ENCODE measurements at places on chromosomes 3 and 15.

GRCh38 chr3:6105187-6105586 is 755.7 kb upstream of the GRM7 start:
- no peak for DNase-seq

GRCh38 chr3:22383285-22383684 is 632.3 kb upstream of the ZNF385D start:
- no peak for DNase-seq

- DNase-seq = no peak
These were observed 1.5 kb downstream of the TCAIM start for GRCh38 chr3:44340058-44340395.

- no peak for DNase-seq
These were observed 28.7 kb downstream of the ADAMTSL3 start for GRCh38 chr15:83682476-83683088.

- DNase-seq = no peak
These were observed 218.2 kb downstream of the ADAMTS17 start for GRCh38 chr15:100123611-100124010.

GRCh38 chr3:151552589-151552988 is 91.7 kb upstream of the IGSF10 start:
- DNase-seq = no peak

DNA sequence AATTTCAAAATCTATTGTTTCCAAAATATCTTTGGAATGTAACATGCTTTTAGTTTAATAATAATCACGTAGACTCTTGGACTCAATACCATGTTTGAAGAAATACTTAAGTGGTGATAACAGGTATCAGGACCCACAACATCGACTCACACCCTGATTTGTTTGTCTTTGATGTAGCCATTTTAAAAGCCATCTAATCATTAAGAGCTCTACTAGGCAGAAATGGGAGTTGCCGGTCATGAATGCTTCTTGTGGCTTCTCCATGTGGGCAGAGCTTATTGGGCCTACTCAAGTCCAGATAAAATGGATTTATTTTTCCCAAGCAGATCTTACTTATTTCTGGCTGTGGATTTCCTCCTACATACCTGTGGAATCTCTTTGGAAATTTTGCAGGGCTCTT is 261.6 kb upstream of the NR2F2 start:
- DNase-seq = no peak

GRCh38 chr3:30691249-30691880 is 85.0 kb downstream of the TGFBR2 start:
- DNase-seq = no peak

DNA sequence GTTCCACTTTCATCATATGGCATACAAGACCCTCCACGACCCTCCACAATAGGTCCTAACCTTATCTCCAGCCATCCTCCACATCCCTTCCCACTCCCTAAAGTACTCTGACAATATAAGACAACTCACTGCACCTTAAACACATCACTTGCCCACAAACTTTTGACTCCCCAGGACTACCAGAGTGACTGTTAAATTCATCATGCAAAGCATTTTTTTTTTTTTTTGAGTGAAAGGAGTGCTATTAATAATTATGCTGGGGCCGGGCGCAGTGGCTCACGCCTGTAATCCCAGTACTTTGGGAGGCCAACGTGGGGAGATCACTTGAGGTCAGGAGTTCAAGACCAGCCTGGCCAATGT is 55.8 kb downstream of the OSBPL10 start:
- no peak for DNase-seq

GRCh38 chr3:16841904-16842271 is 42.9 kb upstream of the PLCL2 start:
- DNase-seq = no peak

DNA sequence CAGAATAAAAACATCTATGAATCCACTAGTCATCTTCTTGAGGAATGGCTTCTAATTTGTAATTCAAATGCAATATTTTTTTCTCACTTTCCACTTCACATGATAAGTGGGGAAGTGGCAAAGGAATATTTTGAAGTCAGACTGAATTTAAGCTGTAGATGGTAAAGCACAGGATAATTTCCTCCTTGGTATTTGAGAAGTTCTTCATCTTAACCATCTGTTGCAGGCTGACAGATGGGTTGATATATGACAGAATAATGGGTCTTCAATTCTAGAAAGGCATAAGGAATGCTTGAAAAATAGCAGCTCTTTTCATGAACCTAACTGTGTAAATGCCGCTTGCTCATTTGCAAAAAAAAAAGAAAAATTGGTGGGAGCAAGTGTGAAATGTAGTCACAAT is 66.5 kb upstream of the SNTN start:
- no peak for DNase-seq

- no peak for DNase-seq
These were observed 63.8 kb upstream of the TFRC start for GRCh38 chr3:196145468-196146262.

DNA sequence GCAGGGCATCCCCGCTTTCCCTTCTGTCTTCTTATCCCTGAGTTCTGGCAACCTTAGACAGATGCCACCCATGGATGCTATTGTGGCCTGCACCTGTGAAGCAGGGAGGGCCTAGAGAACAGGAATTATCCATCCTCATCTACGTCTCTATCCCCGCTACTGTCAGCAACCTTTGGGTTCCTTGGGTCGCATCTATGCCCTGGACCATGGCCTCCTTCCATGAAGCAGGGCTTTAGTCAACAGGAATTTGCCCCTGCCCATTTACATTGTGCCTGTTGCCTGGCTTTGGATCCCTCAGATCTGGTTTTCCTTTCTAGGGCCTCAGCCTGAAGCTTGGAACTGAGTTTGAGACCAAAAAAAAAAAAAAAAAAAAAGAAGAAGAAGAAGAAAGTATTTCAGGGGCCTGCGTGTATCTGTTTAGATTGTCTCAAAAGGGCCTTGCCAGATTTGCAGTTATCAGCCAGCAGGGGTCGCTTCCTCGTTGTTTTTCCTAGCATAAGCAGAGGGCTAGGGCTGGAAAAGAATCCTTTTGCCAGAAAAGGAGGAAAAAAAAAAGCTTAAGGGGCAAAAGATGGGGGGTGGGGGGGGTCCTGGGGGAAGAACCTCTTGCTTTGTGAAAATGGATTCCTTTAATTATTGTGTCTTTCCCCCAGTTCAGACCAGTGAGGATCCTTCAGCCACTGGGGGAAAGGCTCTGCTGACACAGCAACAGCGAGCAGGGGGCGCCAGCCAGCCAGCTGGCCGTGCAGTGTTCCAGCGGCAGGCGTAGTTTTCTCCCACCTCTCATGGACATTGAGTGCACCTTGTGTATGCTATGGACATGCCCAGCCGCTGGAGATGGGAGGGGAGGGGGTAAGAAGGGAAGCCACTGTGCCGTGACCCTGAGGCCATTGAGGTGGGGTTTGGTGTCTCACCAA is 65.7 kb upstream of the ALDH1L1 start:
- DNase-seq = no peak

DNA sequence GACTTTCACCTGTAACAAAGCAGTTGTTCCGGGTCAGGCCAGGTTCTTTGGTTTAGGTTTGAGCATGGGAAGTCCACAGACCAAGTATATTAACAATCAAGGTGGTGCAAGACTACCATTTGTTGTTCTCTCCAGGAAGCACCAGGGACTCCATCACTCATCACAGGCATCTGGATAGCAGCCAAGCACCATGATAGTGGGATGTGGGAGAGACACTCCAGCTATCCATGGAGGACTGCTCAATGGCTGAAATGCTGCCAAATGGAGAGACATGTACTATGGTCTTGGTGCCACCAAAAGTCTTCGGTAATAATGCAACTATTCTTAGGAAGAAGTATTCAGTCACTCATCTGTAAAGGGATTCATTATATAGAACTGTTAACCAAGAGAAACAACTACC is 143.0 kb downstream of the TNIK start:
- DNase-seq = no peak

- no peak for DNase-seq
These were observed 24.7 kb upstream of the TIPARP start for GRCh38 chr3:156649681-156650080.

- DNase-seq = no peak
These were observed 65.4 kb downstream of the SERP1 start for GRCh38 chr3:150480877-150481276.

GRCh38 chr3:150116196-150116595 is 145.5 kb upstream of the PFN2 start:
- DNase-seq = no peak

DNA sequence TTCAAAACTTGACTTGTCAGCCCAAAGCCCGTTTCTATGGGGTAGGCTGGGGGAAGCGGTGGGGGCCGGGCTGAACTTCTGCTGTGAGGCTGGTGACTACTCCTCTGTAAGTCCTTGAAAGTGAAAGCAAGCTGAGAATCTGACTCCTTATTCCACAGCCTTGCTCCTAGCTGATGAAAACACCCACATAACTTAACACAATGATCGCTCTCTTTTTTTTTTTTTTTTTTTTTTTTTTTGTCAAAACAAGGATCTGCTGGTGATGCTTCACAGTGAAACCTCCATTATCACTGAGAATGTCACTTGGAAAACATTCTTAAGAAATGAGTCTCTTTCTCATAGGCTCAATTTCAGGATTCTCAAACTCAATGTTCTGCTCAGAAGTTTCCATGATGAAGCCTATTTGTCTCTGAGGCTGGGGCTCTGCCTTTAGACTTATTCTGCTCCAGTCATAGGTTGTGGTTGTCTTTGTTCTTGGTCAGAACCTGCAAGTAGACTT is 31.4 kb upstream of the TKT start:
- no peak for DNase-seq

- DNase-seq = no peak
These were observed 167.6 kb downstream of the ECT2 start for GRCh38 chr3:172918165-172918564.

DNA sequence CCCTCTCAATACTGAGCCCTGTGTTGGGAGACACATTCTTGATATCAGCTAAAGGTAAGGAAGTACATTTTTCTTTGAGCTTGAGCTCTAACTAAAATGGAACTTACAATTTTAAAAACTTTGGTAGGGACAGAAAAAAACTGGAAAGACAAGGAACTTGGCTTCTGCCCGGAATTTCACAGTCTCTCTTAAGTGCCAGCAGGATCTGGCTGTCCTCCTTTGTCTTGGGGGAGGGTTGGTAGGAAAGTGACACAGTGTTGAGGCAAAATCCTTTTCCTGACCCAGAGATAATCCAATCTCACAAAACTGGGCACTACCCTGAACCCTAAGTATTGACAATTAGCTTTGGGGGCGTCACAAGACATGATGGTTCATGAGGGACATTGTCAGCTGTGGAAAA is 45.3 kb downstream of the ZPLD1 start:
- DNase-seq = no peak

- DNase-seq = no peak
These were observed at the start of gene KBTBD12 for GRCh38 chr3:127915115-127915936. TSS of gene KBTBD12 (plus strand) at chr3:127915232. CDS start at chr3:127923062, 7,830 bp downstream.

DNA sequence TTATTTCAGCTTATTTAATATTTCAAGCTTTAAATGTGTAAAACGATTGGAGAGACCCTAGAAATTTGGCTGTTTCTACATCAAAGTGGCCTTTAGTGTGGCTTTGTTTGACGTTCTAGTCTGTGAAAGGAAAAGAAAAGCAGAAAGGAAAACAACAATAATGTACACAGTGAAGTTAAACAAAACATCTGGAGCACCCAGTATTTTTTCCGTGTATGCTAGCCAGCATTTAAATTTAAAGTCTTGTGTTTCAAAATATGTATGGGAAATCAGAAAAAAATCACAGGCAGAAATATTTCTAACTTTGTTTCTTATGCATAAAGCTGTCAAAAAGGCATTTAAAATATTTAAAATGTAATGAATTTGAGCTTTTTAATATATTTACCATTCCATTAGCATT is 218.1 kb downstream of the NAALADL2 start:
- DNase-seq = no peak

GRCh38 chr3:78905700-78906099 is 862.1 kb downstream of the ROBO1 start:
- no peak for DNase-seq

GRCh38 chr15:84778194-84778593 is 29.8 kb downstream of the ZNF592 start:
- no peak for DNase-seq

DNA sequence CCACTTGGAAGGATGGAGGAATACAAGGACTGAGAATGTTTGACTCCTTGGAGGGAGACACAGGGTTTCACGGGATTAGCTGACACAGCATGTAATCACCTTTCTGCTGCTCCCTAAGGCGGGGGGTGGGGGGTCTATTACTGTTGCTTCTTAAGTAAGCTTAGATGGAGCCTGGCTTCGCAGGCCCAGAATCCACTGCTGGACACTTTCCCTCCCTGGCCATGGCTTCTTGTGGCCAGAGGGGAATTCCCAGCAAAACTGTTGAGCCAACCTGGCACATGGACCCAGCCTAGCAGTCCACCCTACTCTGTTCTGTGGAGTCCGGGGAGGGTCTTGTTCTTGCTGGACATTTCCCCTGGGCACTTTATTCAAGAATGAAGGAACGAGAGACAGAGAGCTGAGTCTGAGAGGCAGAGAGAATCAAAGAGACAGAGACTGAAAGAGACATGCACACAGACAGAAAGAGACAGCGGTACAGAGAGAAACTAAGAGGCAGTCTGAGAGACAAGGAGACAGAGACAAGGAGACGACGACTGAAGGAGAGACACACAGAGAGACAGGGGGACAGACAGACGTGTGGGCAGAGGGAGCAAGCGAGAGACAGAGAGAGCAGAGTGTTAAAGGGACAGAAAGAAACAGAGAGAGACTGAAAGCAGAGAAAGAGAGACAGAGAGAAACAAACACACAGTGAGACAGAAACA is 55.6 kb upstream of the DLG1 start:
- DNase-seq = no peak

- DNase-seq = no peak
These were observed 70.5 kb upstream of the LIPC start for GRCh38 chr15:58361273-58361759.

DNA sequence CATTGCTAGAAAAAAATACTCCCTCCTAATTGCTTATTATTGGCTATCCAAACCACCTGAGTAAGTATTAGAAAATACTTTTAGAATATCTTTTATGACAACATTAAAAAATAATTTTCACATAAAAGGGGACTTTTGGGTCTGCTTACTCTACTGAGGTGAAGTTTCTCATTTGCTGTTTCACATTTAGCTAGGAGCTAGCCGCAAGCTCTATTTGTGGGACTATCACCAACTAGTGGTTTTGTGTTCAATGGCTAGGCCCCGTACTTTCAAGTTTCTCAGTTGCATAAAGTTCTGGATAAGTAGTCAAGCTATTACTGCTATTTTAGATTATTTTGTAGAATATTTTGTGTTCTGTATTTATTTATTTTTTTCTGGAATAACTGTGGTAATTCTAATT is 244.2 kb upstream of the SLITRK3 start:
- DNase-seq = no peak

- DNase-seq = no peak
These were observed 91.6 kb downstream of the FOXB1 start for GRCh38 chr15:60095711-60096110.

DNA sequence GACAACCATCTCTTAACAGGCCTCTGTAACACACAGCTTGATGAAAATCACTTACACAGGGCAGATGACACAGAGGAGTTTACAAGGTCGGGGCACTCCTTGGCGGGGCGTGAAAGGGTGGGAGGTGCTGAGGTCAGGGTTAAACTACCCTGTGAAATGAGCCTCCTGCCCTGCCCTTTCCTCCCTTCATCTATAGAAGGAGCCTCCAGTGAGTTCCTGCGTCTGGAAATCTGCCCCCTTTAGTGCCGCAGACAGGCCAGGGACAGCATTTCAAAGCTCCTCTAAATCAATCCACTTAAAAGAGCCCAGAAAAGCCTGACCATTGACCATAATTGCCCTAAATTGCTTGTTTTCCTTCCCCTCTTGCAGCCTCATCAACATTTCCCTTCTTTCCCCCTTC is 1.9 kb downstream of the ROBO1 start:
- DNase-seq = no peak

- no peak for DNase-seq
These were observed 59.8 kb downstream of the TP53BP1 start for GRCh38 chr15:43433165-43433564.

Measured in activated CD4-positive, CD25-positive, alpha-beta regulatory T cell treated with anti-CD3 and anti-CD28 coated beads, Interleukin-2, amount 50 U/mL, for 72 hours (primary cell).